HCT116 (cell line): ENCODE measurements at places on chromosomes 7 and 10. TPM values are rescaled to one million over a fixed set of nuclear protein-coding genes. Genes with fewer than 3 reads are reported as not detected.

- no peak for DNase-seq
Observed at GRCh38 chr10:103836861-103837260, 18.5 kb downstream of the SH3PXD2A start.

DNA sequence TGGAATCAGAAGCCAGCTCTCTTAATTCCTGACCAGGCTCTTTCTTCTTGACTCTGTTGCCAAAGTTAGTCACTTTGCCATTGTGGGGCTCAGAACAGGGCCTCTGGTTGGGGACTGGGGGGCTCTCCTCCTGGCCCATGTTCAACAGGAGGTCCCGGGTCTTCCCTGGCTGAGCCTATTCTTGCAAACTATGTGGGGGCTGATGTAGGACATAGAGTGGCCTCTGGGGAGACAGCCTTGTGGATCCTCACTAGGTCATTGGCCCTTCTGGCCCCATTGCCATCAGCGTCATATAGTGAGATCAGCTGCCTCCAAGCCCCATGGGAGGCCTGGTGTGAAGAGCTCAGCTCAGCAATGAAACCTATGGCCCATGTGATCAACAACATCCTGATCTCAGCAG lies 77.6 kb upstream of the LEP start:
- no peak for DNase-seq

DNA sequence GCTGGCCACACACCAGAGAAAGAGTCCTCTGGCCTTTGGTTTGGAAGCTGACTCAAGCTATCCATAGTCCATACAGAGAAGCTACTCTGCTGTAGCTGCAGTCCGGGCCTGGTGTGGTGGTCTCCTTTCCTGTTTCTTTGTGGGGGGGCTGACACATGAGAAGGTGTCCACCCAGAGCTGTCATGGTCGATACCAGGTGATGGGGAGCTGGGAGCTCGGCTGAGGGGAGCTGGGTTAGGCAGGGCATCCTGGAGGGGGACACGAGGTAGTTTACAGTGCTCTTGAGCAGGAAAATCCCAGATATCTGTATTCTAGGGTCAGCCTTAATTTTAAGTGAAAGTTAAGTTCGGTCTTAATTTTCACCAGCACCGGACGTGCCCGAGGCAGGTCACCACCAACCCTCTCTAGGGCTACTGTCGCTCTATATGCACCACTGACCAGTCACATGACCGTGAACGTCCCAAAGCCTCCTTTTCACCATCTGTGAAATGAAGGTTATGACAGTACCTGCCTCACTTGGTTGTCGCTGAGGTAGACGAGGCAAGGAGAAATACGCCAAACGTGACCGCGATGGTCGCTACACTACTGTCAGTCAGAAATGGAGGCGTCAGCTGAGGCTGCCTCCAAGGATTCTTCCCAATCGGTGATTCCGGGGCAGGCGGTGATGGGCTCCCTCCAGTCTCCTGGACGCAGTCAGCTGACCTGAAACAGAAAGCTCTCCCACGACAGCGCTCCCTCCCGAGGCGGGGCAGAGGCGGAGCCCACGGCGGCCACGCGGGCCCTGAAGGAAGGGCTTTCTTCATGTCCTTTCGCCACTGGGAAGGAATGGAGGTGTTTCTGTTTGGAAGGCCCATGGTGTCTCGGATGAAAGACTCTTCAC lies 69.4 kb upstream of the SHH start:
- DNase-seq: no peak

- no peak for DNase-seq
Observed at GRCh38 chr7:51455948-51456347, 139.3 kb upstream of the COBL start.

The SLC13A1 gene
- not detected for total RNA-seq

The DCLRE1A gene
- total RNA-seq: 13.9 TPM

The NMT2 gene
- 26.1 TPM for total RNA-seq

The GIMAP2 gene
- not detected for total RNA-seq
